ENCODE measurements at places on chromosomes 1 and 21.

DNA sequence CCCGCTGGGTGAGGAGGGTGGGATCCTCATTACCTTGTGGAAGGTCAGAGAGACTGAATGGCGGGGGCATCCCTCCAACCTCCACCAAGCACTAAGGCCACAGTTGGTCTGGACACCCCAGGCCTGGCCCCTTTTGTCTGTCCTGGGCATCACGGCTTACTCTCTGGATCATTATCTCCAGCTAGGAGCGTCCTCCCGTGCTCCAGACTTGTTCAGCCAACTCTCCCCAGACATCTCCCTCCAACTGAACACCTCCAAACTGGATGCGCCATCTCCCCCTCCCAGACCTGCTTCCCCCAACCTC lies 7.3 kb upstream of the GJB5 start:
- no peak for DNase-seq

- no peak for DNase-seq
These were observed 1165.1 kb upstream of the NCAM2 start for GRCh38 chr21:19833082-19833481.

DNA sequence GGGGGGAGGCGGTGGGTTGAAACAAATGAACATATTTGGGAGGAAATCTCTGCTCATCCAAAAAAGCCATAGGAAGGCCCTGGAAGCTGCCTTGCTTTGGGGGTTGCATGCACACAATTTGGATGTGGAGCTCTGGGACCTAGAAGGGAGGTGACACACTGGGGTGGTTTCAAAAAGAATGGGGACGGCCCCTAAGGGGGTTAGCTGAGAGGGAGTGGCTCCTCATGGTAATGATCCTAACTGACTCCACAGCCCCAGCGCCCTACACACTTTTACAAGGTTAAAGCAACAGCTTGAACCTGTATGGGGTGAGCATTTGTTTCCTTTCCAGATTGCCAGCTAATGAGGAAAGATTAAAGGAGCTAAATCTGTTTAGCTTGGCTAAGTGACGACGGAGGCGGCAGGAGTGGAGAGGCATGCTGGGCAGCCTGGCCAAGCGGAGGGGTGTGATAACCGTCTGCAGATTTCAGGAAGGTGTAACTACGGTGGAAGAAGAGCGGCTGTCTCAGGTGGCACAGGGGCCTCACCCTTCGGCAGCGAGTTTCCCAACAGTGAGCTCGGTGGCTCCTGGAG lies 107.3 kb downstream of the RNF220 start:
- no peak for DNase-seq

- no peak for DNase-seq
These were observed 51.5 kb downstream of the RALGPS2 start for GRCh38 chr1:178776553-178776952.

GRCh38 chr1:41683681-41684500 lies 199.4 kb upstream of the EDN2 start:
- peak; percentile 31 for DNase-seq

GRCh38 chr1:245258271-245258920 lies 103.6 kb downstream of the KIF26B start:
- no peak for DNase-seq

- no peak for DNase-seq
These were observed 8.9 kb downstream of the KLHL21 start for GRCh38 chr1:6593810-6594209.

- DNase-seq = no peak
These were observed 62.5 kb downstream of the ASH1L start for GRCh38 chr1:155499953-155500639.

- no peak for DNase-seq
These were observed 157.7 kb downstream of the SLC35F3 start for GRCh38 chr1:234062166-234062565.

- no peak for DNase-seq
These were observed 47.1 kb downstream of the PHACTR4 start for GRCh38 chr1:28416509-28417194.

DNA sequence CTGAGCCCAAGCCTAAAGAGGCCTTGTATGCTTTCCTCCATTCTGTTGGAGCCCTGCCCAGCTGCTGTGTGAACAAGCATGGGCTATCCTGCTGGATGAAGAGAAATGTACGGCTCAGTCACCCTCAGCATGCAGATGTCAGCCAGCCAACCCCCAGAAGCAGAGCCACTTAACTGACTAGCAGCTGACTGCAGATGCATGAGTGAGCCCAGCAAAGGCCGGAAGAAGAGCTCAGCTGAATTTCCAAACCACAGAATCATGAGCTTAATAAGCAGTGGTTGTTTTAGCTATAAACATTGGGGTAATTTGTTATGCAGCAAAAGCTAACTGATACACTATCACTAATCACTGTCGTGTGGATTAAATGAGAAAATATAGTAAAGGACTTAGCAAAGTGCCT lies 39.0 kb downstream of the FOXO6 start:
- no peak for DNase-seq

DNA sequence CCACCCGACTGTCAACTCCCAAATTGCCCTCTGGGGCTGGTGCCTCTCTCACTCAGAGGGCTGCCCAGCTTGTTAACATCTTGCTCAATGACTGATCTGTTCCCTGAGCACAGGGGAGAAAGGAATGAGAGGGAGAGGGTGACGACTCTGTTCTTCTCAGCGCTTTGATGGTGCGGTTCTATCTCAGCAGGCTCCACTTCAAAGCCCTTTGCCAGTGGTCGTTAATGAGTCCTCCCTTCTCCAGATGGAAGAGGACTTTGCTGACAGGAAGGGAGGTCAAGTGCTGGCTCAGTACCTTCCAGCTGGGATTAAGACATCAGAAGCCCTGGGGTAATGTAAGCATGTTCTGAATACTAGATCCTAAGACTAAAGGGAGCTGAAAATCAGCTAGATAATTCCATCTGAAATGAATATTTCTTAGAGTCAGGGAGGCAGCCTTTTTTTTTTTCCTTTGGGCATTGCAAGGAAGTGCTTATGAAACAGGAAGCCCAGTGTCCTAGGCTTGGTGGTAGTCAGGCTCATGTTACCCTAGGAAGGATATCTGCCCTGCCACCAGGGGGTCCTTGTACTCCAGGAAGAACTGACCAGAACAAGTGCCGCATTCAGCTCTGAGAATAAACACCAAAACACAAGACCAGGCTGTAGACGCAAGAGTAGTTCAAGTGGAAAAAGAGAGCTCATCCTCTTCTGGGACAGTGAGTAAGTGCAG lies 4.7 kb downstream of the FMOD start:
- DNase-seq = no peak

DNA sequence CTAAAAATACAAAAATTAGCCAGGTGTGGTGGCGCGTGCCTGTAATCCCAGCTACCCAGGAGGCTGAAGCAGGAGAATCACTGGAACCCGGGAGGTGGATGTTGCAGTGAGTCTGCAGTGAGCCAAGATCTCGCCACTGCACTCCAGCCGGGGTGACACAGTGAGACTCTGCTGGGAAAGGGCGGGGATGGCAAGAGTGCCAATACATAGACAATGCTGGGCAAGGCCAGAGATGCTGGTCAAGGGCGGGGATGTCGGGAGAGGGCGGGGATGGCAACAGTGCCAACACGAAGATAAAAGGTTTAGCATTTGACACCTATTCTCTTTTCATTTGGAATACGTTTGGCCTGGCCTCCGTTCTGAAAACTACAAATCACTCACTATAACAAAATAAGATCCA lies 11.0 kb downstream of the SSU72 start:
- DNase-seq = no peak

DNA sequence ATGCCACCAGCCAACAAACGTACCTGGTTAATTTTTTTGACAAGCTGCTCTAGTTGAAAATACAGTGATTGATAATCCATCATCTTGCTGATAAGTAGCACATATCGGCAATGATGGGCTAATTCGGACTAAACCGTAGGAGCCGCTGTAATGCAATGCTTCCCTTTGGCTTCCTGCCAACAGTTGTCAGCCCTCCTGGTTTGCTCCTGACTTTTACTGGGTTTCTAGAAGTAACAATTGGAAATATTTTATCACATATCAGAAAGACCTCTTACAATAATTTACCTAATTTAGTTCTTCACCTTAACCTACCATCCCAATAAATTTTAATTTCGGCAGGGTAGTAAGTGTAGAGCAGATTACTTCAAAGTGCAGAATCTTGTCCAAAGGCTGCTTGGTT lies 148.5 kb downstream of the DHRS3 start:
- no peak for DNase-seq

GRCh38 chr1:53628286-53628955 lies 110.5 kb downstream of the GLIS1 start:
- no peak for DNase-seq

GRCh38 chr1:41033272-41033671 lies 11.7 kb upstream of the SLFNL1 start:
- no peak for DNase-seq

GRCh38 chr21:27244352-27244751 lies 277.5 kb upstream of the ADAMTS5 start:
- DNase-seq = no peak

DNA sequence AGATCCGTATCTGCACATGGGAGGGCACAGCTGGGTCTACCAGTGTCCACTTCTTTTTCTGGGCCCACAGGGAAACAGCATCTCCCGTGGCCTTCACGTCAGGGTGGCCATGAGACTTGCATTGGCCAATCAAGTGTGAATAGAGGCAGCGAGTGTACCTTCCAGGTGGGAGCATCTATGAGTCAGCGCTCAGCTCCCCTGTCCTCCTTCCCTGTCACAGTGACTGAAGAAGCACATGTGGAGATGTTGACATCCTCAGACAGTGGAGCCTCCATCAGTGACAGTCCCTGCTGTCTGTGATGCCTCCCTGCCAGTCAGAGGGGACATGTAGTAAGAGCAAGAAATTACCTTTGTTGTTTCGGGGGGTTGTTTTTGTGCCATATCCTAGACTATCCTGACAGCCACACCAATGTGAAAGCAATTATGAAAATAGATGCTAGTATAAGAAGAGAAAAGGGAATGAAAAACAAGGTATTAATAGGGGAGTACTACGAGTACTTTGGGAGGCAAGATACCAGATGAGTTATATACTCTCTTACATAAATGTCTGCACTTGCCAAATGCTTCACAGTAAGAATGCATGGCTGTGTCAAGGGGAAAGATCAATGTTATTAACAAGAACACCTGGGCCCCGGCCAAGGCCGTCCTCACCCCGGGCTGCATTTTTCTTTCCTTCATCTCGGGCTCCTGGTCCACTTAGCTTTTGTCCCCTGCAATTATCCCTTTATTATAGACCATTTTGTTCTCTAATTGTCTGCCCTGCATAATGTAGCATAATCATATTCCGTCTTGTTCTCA lies 86.0 kb downstream of the MATN1 start:
- no peak for DNase-seq

DNA sequence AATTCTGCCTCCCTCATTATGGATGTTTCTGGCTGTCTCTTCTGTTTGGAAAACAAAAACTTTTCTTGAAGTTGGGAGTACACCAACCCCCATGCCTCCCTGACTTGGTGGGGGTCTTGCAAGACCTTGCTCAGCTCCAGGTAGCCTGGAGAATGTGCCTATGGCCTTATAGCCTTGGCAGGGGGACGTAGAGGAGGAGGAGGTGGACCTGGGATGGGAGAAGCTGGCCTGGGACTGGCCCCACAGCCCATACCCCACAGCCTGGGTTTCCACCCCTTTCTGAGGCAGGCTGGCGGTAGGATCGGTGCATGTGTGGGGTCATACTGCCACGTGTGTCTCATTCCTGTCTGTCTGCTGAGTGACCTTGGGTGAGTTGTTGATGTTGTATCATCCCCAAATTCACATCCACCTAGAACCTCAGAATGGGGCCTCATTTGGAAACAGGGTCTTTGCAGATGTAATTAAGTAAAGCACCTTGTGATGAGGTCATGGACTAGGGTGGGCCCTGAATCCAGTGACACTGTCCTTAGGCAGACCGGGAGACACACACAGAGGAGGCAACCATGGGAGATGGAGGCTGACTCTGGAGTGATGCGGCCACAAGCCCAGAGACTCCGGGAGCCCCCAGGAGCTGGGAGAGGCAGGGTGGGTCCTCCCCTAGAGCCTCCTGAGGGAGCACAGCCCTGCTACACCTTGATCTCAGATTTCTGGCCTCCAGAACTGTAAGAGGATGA lies 18.5 kb downstream of the OBSCN start:
- no peak for DNase-seq

DNA sequence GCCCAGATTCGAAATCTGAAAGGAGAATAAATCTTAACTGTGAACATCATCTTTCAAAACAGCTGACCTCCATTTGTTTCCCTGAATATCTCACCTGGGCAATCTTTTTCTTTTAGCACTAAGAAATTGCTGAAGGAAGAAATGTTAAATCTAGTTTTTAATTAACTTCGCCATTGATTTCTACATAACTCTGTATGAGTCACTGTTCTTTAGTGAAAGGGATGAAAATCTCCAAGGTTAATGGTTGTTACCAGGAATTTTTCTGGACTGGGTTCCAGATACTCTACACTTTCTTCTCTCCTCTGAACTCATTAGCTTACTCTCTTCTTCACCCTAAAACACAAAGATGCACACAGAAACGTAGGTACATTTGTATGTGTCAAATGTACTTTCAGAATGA lies 235.7 kb downstream of the BACH1 start:
- no peak for DNase-seq

DNA sequence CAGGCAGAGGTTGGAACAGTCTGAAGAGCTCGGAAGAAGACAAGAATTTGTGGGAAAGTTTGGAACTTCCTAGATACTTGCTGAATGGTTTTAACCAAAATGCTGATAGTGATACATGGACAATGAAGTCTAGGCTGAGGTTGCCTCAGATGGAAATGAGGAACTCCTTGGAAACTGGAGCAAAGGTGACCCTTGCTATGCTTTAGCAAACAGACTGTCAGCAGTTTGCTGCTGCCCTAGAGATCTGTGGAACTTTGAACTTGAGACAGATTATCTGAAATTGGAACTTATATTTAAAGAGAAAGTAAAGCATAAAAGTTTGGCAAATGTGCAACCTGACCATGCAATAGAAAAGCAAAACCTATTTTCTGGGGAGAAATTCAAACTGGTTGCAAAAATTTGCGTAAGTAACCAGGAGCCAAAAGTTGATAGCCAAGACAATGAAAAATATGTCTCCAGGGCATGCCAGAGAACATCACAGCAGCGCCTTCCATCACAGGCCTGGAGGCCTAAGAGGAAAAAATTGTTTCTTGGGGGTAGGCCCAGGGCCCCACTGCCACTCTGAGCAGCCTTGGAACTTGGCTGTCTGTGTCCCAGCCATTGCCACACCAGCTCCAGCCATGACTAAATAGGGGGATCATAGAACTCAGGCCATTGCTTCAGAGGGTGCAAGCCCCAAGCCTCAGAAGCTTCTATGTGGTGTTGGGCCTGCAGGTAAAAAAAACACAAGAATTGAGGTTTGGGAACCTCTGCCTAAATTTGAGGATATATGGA lies 675.3 kb downstream of the LTN1 start:
- no peak for DNase-seq

DNA sequence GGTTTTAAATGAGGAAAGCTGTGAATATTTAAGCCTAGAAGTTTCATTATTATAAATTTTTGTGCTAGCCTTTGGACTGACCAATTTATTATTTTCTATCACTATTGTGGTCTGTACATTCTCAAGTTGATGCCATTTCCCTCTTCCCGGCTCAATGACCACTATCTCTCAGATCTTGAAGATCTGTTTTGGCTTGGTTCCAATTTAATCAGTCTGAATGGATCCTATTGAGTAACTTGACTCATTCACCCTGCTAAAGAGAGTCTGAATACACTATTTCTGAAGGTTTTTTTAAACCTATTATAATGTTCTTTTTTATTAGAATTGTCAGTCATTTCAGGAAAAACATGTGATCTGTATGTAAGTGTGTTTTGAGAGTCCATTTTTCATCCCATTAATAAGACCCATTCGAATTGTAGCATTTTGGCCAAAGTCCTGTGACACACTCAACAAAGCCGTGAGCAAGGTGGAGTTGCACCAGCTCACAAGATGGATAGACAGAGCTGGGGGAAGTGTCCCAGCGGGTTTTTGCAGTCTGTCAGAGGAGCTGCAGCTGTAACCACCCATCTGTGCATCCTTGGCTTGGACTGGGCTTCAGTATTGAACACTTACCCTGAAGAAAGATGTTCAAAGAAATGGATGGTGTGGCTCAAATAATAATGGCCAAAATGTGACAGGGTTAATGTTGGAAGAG lies 145.6 kb downstream of the NFIA start:
- DNase-seq = no peak

All from stimulated activated CD8-positive, alpha-beta memory T cell treated with anti-CD3 and anti-CD28 coated beads, Interleukin-7, amount 100 ng/mL, for 4 hours (primary cell).